ENCODE measurements at places on chromosomes 16 and 17.

GRCh38 chr16:28000314-28001169 lies 63.0 kb downstream of the GSG1L start:
- DNase-seq, result no peak

- DNase-seq, result no peak
Observed at GRCh38 chr16:3513892-3514583, 13.2 kb downstream of the CLUAP1 start.

DNA sequence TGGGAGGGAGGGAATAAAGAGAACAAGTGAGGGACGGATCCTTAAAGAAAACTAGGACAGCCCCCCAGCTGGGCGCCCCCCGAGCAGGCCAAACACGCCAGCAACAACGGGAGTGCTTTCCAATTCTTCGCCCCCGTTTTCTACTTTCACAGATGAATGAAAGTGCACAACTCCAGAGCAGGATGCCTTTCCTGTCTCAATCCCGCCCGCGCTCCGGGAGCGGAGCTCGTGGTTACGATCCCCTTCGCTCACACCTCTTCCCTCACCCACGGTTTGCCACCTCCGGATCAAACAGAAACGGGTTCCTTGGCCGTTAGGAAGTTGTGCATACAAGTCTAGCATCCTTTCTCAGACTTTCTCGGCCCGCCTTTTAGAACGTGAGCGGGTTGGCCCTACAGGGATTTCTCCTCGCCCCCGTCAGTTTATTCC lies 680 bp downstream of the SKA2 start:
- DNase-seq, result no peak

- DNase-seq, result no peak
Observed at GRCh38 chr17:72125226-72125651, 4.4 kb downstream of the SOX9 start.

- DNase-seq, result no peak
Observed at GRCh38 chr16:15587152-15587825, 55.7 kb downstream of the MARF1 start.
